C1 segment of cervical spinal cord (tissue), 14 donors: ENCODE measurements at places on chromosomes 1 and 21.

DNA sequence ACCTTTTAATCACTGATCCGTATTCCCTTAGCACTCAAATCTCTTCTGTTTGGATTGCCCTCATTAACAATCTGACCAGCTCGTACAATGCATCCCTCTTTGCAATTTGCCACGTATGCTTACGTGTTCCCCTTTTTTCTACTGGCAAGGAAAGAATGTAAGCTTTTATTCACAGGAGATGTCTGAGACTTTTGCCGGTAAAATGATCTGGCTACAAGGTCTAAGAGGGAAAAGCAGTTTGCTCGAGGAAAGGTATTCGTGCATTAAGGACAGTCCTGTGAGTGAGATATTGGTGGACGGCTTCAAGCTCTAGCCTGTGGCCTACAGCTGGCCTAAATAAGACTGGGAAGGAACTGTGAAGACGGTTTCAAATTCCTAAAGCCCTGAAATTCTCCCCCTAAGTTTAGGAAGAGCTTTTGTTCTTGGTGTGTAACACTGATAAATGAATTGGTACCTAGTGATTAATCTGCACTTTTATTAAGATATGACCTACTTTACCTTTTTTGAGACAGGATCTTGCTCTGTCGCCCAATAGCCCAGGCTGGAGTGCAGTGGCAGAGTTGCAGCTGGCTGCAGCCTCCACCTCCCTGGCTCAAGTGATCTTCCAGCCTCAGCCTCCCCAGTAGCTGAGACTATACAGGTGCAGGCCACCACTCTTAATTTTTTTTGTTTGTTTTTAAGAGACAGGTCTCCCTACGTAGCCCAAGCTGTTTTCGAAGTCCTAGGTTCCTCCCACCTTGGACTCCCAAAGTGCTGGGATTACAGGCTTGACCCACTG is 895 bp upstream of the UBR4 start:
- no peak for DNase-seq

GRCh38 chr1:39981385-39981784 is 26.4 kb downstream of the MFSD2A start:
- DNase-seq: no peak

GRCh38 chr1:18957532-18958300 is 1.2 kb upstream of the IFFO2 start:
- DNase-seq: no peak

- no peak for DNase-seq
These were observed 8.2 kb downstream of the SLC19A1 start for GRCh38 chr21:45533846-45534635.

- DNase-seq: no peak
These were observed 122.3 kb upstream of the ADAR start for GRCh38 chr1:154730259-154730658.

GRCh38 chr1:51990478-51990965 is at the start of gene RAB3B:
RAB3B (minus strand) TSS chr1:51990700; CDS start chr1:51977117, 13,583 bp downstream.
- no peak for DNase-seq

DNA sequence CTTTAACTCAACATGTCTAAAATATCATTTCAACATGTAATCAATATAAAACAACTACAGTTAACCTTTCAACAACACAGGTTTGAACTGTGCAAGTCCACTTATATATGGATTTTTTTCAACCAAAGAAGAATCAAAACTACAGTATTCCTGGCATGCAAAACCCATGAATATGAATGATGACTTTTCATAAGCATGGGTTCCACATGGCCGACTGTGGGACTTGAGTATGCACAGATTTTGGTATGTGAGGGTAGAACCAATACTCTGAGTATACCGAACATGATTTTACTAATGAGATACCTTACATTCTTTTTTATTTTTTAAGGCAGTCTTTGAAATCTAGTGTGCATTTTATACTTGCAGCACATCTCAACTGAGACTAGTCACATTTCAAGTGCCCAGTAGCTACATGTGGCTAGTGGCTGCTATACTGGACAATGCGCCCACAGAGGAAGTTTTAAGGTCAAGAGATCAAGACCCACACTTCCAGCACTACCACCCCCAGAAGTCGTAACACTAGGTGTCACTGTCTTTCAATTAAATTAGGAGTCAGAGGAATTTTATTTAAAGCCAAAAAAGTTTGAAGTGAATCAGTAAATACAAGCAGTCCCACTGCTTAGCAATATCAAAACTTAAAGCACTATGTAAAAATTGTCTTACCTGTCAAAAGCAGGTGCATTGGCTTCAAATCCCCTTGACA is 40.0 kb downstream of the SYNJ1 start:
- no peak for DNase-seq

- no peak for DNase-seq
These were observed 77.4 kb downstream of the DMRTB1 start for GRCh38 chr1:53536606-53537005.

- no peak for DNase-seq
These were observed 59.1 kb upstream of the PDC start for GRCh38 chr1:186519982-186520381.

GRCh38 chr21:39715804-39716397 is 29.1 kb upstream of the IGSF5 start:
- DNase-seq: peak; percentile 55
